NCI-H774 (cell line): ENCODE measurements at places on chromosomes 4 and X.
A peak's percentile ranks its signal among the peaks of the same experiment; 100 is the strongest.

GRCh38 chrX:10534611-10535010, 85.8 kb downstream of the MID1 start:
- no peak for DNase-seq

DNA sequence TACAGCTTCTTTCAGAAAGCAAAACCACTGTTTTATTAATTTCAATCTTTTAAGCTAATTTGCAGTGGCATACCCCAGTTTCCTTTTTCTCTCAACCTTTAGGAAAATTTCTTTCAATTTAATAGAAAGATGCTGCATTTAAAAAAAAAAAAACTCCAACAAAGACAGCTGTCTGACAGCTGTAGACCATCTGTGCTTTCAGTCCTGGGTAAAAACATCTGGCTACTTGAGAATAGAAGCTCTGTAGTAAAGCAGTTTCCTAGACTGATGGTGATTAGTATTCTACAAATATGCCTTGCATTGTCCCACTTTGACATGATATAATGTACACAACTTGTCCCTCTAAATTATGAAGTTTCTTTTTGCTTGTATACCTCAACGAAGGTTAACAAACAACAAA, 197.8 kb downstream of the EDA start:
- DNase-seq: no peak

GRCh38 chrX:139642241-139642927, 65.6 kb downstream of the MCF2 start:
- no peak for DNase-seq

DNA sequence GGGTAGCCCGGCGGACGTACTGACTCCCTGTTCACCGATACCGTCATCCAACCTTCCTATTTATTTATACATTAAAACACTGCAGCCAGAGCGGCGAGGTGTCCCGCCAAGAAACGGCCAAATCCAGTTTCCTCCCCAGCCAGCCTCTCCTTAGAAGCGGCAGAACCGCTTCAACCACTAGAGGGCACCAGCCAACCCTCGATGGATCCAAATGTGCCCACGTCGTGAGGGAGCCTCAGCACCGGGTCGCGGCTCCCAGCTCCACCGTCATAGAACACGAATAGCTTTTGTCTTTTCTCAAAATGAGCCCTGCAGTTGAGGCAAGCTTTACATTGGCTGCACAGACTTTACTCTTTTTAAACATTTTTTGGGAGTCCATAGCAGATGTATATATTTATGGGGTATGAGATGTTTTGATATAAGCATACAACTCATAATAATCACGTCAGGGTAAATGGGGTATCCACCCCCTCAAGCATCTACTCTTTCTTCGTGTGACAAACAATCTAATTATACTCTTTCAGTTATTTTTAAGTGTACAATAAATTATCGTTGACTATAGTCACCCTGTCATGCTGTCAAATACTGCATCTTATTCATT, 13.0 kb upstream of the HELT start:
- peak; percentile 15 for DNase-seq
